ENCODE measurements at places on chromosomes 12 and 14.

- no peak for DNase-seq
Measured at GRCh38 chr12:79874665-79875064, 60.2 kb downstream of the PPP1R12A start.

GRCh38 chr14:99033951-99034350 is 238.0 kb downstream of the BCL11B start:
- DNase-seq, result no peak

DNA sequence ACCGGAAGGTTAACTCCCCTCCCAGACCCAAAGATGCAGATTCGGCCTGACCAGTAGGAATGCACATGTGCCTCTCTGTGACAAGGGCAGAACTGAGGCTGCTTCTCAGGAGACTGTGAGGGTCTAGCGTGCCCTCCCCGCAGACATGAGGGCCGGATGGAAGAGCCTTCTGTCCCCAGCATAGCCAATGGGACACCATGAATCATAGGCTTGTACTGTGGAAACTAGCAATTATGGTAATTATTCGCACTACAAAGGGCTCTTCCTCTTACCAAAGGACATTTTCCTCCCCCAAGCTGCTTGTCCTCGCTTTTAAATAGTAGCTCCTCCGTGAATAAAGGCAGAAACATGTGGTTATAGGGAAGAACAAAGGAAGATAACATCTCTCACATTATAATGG is 6.2 kb downstream of the COA8 start:
- no peak for DNase-seq

- no peak for DNase-seq
Measured at GRCh38 chr14:81523616-81524015, 10.0 kb downstream of the SEL1L start.

DNA sequence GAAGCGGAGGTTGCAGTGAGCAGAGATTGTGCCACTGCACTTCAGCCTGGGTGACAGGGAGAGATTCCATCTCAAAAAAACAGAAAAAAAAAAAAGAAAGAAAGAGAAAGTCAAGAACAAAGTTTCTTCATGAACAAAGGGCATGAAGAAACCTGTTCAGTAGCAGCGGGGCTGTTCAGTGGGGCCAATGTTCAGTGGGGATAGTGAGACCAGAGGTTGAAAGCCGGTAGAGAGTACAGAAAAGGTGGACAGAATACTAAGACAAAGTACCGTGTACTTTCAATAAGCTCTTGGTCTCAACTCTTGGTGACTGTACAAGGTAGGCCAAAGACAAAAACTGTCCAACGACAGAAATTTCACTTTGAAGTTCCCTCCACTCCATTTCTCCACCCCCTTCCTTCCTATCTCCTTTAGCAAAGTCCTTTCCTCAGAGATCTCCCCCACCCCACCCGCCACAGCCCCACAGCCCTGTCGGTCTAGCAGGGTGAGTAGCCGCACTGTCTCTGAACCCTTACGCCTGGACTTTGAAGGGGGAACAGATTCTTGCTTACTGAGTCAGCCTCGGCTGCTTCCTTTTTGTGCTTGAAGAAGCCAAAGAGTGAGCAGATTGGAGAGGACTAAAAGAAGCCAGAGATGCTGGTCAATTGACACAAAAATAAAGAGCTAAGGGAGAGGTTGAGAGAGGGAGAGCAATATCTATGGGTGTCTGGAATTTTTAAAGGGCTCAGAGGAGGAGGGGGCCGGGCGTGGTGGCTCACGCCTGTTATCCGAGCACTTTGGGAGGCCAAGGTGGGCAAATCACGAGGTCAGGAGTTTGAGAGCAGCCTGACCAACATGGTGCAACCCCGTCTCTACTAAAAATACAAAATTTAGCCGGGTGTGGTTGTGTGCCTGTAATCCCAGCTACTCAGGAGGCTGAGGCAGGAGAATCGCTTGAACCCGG is 44.2 kb upstream of the FOS start:
- DNase-seq, result no peak

GRCh38 chr12:125299840-125300239 is 234.6 kb downstream of the AACS start:
- DNase-seq, result no peak

DNA sequence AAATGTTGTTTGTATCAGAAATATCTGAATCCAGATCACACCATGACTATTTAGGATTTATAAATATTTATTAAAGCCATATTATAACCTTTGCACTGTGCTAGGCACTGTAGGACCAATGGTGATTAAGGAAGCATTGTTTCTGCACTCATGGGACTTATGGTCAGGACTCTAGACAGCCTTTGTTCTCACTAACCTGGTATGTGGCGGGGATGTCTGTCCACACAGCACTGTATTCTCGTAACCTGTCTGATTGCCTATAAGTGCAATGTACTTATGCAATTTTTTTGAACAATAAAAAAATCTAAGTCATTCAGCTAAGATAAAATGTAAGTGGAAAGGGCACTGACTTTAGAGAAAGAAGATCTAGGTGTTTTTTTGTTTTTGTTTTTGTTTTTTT is 6.7 kb upstream of the SSPN start:
- no peak for DNase-seq

- no peak for DNase-seq
Measured at GRCh38 chr14:56953884-56954283, 143.6 kb upstream of the OTX2 start.

DNA sequence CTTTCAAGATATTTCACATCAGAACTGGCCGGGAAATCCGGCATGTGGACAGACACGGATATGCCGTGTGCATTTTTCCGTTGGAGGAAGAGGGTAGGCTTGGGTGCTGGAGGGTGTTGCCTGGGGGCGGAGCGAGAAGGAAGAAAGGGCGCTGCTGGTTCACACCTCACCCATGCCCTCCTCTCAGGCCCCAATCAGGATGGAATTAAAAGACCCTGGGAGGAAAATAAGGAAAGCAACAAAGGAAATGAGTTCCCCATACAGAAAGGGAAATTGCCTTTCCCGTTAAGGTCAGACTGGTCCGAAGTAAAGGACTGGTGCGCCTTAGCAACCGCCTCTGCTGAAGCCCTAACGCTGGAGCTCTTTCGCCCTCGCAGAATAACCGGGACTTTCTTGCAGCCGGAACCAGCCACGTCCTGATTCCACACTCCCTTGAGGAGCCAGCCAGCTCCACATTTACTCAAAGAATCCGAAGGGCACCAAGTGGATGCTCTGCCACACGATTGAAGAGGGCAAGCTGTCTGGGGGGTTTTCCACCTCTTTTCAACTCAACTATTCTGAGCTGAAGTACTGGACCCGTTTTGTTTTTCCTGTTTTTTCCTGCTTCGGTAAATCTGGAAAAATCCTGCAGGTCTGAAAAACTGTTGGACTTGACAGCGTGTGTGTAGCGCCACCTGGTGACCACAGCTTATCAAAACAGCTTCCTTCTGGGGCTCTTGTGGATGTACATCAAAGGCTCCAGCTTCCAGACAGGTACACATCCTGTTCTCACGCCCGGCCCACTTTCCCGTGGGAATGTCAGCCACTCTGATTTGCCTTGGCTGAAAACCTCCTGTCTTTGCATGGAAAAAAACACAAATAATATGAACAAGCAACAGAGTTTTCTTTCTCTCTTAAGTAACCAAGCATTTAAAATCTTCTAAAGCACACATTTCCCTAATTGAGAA is 37.6 kb upstream of the BCL2L14 start:
- DNase-seq, result peak; percentile 67

- DNase-seq, result no peak
Measured at GRCh38 chr14:105283899-105284298, 16.9 kb downstream of the BRF1 start.

DNA sequence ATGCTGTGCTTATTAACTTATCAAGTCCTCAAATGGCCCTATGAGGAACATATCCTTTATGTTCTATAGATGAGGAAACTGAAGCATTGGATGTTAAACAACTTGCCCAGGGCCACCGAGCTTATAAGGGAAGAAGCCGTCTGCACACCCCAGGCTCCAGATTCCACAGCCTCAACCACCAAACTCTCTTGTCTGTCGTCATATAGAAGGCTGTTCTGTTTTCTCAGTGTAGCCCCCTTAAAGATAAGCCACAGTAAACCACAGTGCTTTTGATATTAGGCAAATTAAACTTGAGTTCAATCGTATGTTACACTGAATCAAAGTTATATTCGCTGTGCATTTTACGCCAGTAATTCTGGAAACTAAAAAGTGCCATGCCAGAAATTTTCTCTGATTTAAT is 116.7 kb downstream of the PRKCH start:
- DNase-seq, result no peak

DNA sequence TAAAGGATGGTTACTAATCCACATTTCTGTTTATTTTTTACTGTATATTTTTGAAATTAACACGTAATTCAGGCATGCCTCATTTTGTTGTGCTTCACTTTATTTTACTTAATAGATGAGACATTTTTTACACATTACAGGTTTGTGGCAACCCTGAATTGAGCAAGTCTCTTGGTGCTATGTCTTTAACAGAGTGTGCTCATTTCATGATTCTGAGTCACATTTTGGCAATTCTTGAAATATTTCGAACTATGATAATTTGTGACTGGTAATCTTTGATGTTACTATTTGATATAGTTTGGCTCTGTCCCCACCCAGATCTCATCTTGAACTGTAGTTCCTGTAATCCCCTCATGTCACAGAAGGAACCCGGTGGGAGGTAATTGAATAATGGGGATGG is 1120.5 kb upstream of the FLRT2 start:
- no peak for DNase-seq

DNA sequence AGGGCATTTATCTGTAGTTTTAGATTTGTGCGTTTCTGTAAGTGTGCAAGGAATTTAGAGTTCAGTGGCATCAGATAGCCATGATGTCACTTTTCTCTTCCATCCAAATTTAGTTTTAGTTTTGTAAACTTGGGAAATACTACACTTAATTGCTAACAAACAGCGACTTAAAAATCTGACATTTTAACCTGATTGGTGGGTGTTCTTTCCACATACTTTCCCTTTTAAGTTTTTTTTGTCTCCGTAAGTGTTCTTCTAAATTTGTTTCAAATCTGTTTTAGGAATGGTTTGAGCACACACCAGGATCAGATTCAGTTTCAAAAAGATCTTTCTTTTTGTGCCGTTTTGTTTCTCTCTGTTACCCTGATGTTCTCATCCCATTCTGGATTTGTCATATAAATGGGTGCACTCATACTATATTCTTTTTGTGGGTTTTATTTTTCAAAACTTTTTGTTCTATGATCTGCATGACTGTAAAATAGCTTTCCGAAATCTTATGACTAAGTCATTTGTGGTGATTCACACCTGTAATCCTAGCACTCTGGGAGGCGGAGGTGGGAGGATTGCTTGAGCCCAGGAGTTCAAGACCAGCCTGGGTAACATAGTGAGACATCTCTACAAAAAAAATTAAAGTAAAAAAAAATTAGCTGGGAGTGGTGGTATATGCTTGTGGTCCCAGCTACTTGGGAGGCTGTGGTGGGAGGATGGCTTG is 58.9 kb downstream of the FBXO34 start:
- no peak for DNase-seq

GRCh38 chr14:31926652-31927347 is 150.3 kb upstream of the ARHGAP5 start:
- no peak for DNase-seq

- DNase-seq, result peak; percentile 53
Measured at GRCh38 chr12:89040146-89040964, 311.9 kb downstream of the DUSP6 start.

DNA sequence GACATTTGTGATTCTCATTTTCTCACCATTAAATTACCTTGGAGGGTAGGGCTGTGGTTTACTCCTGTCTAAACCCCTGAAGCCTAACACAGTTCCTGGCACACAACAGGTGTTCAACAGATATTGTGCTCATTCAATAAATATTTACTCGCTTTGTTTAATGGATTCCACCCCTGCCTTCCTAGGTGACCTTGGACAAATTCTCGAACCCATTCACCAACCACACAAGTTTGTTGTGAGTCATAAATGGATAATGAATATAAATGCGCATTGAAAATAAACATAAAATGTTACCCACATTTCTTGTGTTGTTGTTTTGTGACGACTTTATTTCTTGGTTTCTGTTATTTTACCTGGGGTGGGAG is 362 bp upstream of the TSFM start:
- DNase-seq, result no peak

DNA sequence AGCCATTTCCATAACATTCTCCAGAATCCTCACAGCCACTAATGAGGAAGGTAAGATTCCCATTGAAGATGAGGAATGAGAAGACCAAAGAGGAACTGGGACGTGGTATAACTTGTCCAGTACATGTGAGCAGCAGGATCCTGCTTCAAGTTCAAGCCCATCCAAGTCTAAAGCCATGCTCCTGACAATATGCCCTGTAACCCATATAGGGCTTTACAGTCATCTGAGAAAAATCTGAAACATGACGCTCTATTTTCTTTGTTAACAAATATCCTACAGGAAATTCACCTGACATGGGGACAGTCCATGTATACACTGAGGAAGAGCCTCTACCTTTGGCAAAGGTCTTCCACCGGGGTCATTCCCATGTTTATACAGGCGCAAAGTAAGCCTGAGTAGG is 3.1 kb upstream of the ACTR6 start:
- no peak for DNase-seq

- DNase-seq, result no peak
Measured at GRCh38 chr12:115810122-115810901, 467.2 kb downstream of the MED13L start.

DNA sequence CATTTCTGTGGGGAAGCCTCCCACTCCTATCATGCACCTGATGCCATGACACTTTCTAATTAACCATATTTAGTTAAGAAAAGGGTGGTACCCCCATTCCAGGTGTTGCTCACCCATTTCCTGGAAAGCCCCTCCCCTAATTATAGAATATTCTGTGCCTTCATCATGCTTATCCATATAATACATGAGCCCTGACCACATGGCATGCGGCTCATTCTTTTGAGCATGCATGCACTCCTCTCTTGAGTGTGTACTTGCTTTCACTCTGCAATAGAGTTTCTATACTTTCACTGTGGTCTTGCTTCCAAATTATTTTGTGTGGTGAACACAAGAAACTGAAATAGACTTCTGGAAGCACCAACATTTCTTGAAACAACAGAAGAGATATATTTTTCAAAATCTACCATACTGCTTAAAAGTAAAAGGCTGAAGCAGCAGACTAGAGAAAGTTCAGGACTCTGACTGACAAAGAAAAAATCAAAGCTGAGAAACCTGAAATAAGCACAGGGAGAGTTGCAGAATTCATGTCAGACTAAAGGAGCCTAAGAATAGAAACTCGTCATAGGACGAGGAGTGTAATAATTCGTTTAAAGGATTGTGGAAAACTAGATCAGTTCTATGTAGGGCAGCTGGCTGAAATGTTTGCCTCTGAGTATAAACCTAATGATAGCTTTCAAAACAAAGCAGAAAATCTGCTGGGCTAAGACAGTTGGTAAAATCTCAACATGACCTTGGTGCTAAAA is 144.8 kb downstream of the KITLG start:
- DNase-seq, result no peak
